Amniotic stem cell (primary cell): ENCODE measurements at places on chromosomes 11 and 22.

GRCh38 chr22:27228771-27229170 lies 571.4 kb downstream of the MIAT start:
- DNase-seq, result no peak

DNA sequence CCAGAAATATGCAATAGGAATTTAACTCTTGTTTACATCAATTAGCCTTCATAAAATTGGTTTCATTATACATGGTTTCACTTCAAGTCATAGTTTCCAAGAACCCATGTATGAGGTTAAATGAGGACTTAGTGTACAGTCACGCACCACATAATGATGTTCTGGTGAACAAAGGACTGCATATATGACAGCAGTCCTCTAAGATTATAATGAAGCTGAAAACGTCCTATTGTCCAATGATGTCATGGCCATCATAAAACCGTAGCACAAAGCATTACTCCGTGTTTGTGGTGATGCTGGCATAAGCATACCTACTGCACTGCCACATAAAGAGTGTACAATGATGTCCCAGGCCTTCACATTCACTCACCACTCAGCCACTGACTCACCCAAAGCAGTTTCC lies 31.1 kb downstream of the SMCO4 start:
- DNase-seq, result no peak

DNA sequence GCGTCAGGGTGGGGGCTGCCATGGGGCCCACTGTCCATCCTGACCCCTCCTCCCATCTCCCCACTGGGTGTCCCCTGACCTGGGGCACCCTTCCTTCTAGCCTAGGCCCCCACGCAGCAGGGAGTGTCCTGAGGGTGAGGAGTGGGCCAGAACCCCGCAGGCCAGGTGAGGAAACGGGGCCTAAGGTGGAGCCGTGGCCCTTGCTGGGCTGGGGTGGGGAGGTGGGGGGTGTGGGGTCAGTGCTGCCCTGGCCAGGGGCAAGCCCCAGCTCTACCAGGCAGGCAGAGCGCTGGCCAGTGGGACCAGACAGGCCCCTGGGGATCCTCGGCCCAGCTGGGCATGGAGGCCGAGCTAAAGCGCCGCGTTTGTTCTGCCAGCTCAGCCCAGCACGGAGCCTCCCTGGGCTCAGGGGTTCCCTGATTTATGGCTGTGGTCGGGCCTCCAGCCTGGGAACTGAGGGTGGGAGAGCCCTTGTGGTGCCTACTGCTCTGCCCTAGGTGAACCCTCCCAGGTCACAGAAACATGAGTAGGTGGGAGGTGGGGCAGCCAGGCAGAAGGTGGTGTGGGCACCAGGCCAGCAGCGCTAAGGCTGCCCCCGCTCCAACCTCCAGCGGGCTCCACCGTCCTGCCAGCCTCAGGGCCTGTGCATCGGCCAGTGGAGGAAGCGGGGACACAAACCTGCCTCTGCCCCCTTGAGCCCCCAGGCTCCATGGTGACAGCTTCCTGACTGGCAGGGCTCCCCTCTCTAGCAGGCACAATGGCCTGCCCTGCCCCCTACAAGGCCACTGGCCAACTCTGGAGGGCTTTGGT lies 22.4 kb downstream of the TRMU start:
- no peak for DNase-seq

- no peak for DNase-seq
These were observed at the start of gene XKR3 for GRCh38 chr22:16824716-16825687. Gene XKR3, minus strand, starts transcription at chr22:16825411. Its CDS starts 17,338 bp downstream, at chr22:16808073.

DNA sequence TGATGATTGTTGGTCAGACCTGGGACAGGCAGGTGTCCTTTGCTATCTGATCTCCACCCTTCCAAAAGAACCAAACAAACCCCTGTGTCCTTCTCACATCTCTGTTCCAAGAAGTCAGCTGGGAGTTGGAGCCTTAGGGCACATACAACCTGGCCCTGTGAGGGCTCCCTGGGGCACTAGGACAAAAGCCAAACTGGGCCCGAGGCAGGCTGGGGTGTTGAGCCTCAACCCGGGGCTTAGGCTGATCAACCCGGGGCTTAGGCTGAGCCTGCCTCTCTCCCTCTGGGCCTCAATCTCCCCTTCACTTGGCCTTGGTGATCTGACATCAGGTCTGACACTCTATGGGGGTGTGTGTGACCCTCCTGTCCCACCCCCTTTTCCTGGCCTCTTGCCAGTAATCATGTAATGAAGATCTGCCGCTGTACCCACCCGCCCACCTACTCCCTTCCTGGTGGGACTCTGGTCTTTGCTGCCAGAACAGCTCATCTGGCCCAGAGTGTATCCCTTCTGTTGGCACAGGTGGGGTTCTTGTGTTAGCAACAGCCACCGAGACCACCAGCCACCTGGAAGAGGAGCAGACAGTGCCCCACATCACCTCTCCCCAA lies 22.8 kb upstream of the UVRAG start:
- DNase-seq, result no peak

- peak; percentile 87 for DNase-seq
These were observed at the start of gene ADAMTS15 for GRCh38 chr11:130448416-130449309. Gene ADAMTS15, plus strand, starts transcription at chr11:130448645. Its CDS starts 329 bp downstream, at chr11:130448974.

GRCh38 chr11:26761361-26761809 lies 39.5 kb upstream of the SLC5A12 start:
- DNase-seq, result no peak

GRCh38 chr11:104956528-104956927 lies 11.8 kb downstream of the CASP4 start:
- no peak for DNase-seq

GRCh38 chr22:25875461-25875860 lies 133.5 kb downstream of the MYO18B start:
- no peak for DNase-seq

DNA sequence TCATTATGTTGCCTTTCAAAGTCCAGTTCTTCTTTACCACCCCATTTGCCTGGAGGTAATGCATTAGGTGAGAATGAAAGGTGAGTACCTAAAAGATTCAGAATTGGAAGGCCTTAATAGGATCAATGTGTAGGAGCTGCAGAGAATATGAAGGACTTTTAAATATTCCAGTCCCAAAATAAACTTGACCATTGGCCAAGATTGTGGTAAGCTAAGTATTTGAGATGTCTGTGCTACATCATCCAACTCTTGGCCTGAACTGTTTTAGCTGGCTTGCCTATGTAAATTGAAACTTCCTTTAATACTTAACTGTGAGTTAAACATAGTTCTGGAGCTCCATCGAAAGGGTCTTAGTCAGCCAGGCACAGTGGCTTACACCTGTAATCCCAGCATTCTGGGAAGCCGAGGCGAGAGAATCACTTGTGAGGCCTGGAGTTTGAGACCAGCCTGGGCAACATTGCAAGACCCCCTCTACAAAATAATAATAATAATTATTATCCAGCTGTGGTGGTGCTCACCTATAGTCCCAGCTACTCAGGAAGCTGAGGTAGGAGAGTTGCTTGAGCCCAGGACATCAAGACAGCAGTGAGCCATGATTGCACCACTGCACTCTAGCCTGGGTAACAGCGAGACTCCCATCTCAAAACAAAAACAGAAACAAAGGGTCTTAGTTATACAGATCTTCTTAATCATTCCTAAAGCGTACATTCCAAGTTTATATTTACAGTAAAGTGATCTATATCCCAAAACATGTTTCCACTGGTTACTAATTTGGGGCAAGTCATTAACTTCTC lies 29.8 kb downstream of the MTMR3 start:
- DNase-seq, result peak; percentile 44

GRCh38 chr11:131614631-131615030 lies 244.2 kb downstream of the NTM start:
- DNase-seq, result no peak

GRCh38 chr11:39972461-39972860 lies 1487.0 kb downstream of the LRRC4C start:
- no peak for DNase-seq

- DNase-seq, result no peak
These were observed 175.2 kb downstream of the WNT11 start for GRCh38 chr11:76030968-76031590.

DNA sequence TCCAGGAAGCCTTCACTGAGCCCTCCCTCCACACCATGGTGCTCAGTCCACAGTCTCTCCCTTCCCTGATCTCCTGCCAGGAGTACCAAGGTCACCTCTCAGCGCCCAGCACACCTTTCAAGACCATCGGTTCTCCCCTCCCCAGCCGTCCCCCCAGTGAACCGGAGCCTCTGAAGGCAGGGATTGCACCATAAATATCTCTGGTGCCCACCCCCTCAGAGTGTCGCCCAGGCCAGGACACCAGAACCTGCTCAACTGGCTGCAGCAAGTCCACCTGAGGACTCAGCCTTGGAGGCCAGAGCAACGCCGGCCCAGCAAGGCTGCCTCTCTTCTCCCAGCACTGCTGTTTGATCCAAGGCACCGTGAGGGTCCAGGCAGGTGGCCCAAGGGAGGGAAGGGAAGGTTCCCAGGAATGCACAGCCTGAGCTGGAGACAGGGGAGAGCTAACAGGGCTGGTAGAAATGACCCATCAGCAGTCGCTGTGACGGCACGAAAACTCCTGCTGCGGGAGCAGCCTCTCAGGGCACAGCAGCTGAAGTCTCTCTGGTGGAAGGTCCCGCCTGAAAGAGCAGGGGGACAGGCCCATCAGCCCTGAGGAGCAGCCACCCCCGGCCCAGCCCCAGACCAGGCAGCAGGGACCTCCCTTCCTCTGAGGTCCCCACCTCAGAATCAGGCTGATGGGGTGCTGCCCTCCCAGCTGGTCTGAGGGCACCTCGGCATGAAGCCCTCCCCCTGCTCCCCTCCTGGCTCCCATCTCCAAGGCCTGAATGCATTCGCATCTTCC lies 80.3 kb downstream of the BUD13 start:
- no peak for DNase-seq

GRCh38 chr11:61728940-61729219 lies 23.6 kb upstream of the MYRF start:
- no peak for DNase-seq

- DNase-seq, result peak; percentile 25
These were observed 9.3 kb upstream of the GLB1L3 start for GRCh38 chr11:134266841-134267251.

GRCh38 chr22:22179858-22180257 lies 64.7 kb upstream of the VPREB1 start:
- no peak for DNase-seq

DNA sequence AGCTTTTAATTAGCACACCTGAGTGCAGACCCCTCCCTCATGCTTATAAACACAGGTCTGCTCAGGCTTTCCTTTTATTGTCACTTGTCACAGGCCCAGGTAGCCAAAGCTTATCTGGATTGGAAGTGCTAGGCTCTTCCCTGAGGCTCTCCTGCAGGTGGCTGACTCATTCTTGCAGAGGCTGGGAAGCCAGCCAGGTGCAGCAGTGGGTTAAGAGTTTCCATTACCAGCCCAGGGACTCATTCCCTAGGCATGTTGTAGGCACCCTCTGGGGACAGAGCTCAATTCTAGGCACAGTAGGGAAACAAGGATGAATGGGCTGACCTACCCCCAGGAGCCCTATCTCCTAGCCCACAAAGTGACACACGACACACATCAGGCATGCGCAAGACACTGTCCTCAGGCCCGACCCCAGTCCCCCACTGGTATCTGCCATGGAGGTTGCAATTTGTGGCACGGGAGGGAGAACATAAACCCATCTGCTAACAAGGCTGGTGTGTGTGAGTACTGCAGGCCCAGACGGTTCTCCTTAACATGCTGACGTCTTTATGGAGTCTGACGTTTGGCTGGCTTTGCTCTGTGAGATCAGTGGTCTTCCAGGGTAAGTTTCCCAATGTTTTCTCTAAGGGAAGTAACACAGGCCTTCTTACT lies 94.2 kb downstream of the ABTB2 start:
- no peak for DNase-seq

- DNase-seq, result no peak
These were observed 43.5 kb downstream of the ST14 start for GRCh38 chr11:130202818-130203689.

GRCh38 chr22:41415554-41415953 lies 31.0 kb downstream of the TOB2 start:
- no peak for DNase-seq

- no peak for DNase-seq
These were observed 5.1 kb downstream of the VSIG10L2 start for GRCh38 chr11:125950696-125951651.

DNA sequence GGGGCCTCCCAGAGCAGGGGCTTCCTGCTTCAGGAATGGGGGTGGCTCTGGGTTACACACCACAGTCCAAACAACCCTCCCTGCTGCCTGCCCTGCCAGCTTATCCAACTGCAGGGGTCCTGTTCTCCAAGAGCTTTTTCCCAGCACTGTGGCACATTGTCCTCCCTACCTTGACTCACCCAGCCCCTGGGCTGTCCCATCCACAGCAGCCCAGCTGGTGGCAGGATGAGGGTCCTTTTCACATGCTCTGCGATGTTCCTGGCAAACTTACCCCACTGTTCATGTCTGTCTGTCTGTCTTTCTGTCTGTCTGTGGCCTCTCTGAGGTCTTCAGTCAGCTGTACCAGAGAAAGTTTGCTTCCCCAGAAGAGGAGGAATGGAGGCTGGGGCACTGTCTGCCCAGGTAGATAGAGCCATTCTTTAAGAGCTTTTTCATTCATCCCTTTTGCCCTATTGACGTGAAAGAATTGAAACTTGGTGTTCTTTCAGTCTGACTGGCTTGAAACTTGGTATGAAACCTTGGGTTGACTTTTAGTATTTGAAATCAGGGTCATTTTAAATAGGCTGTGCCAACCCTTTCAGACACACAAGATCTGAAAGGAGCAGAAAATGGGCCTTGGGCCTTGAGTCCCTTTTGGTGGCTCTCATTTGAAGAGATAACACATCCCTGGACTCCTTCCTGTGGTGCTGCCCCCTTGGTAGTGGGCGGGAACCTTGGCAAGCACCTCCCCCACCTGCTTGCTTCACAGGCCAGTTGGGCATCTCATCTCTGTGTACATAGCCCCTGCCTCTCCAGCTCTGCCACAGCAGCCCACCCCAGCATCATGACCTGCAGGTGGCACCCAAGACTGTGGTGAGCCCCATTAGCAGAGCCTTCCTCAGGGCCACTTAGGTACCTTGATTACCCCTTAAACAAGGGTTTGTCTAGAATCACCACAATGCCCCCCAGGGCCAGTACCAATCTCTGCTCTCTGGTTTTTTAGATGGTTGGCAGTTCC lies 74.6 kb upstream of the SUSD2 start:
- no peak for DNase-seq

- no peak for DNase-seq
These were observed 12.0 kb upstream of the FOLR1 start for GRCh38 chr11:72179804-72180396.

DNA sequence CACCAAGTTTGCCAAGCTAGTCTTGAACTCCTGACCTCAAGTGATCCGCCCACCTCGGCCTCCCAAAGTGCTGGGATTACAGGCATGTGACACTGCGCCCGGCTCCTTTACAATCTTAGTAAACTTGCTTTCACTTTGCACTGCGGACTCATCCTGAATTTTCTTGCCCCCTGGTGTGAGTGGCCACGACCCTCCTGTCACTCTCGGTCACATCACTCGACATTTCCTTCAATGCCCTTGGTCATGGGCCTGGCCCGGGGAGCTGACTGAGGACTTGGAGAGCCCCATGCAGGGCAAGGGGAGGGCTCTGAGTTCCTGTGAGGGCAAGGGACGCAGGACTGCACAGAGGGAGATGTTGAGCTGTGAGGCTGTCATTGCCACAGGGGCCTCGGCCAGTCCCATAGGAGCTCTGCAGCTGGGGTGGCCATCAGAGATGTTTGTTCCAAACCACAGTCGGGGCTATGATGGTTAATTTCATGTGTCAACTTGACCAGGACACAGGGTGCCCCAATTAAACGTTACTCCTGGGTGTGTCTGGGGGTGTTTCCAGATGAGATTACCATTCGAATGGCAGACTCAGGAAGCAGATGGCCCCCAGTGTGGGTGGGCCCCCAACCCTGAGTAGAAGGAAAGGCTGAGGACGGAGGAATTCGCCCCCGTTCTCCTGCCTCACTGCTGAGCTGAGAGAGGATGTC lies 21.2 kb downstream of the A4GALT start:
- DNase-seq, result no peak
